ENCODE measurements at places on chromosomes 1 and 21.

- no peak for DNase-seq
Measured at GRCh38 chr1:203776636-203777035, 11.7 kb downstream of the LAX1 start.

GRCh38 chr1:204828352-204828850 is 42.3 kb upstream of the NFASC start:
- no peak for DNase-seq

DNA sequence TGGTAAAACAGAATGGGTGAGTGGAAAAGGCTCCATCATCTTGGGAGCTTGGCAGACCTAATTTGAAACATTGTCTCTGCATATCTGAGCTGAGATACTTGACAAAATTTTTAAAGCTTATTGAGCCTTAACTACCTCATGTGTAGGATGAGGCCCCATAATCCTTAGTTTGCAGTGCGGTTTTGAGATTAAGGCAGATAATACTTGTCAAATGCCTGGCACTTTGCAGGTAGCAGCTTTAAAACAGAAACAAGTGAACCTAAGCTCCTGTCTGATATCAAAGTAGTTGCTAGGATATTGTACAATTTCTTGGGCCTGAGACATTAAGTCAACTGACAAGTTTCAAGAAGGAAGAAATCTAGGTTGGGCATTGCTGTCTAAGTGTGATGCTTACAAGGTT is 65.3 kb downstream of the TBX19 start:
- no peak for DNase-seq

DNA sequence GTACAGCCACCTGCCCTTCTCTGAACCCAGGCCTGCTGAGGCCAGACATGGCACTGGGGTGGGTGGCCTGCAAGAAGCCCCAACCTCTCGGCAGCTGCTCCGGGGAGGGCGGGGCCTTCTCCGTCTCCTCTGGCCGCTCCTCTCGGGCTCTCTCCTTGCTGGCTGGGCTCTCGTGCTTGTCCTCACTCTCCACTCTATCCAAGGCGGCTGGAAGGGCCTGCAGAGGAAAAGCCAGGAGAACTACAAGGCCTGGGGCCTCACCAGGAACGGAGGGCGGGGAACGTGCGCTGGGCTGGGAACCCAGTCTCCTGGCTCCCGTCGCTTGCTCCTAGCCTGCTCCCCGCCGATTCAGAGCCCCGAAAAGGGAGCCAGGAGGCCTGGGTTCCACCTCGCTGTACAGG is 59.1 kb downstream of the CHD5 start:
- no peak for DNase-seq

DNA sequence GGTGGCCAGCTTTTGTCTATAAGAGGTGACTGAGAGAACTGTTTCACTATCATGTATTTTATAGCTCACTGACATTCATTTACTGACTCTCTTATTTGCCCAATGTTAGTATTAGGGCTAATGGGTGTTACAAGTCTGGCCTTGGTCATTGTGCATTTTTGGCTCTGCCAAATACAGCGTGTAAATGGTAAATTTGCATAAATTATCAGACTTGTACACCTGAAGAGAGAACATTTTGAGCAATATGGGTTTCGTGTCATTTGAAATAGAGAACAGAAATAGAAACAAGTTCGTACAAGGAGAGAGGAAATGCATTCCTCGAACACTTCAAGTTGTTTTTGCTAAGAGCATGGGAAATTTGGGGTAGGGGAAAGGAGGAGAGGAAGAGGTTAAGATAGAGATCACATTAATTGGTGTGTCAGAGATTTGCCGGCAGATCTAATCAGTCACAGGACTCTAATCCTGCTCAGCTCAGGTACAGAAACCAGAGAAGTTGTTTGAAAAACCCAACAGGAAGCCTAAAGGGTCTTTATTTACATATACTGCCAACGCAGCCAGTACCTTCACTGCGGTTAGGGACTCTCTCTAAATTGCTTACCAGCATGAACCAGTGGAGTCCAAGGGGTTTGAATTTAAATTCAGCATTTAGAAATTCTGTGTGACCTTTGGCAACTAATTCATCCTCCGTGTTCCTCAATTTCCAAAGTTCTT is 261.5 kb downstream of the GPATCH2 start:
- no peak for DNase-seq

DNA sequence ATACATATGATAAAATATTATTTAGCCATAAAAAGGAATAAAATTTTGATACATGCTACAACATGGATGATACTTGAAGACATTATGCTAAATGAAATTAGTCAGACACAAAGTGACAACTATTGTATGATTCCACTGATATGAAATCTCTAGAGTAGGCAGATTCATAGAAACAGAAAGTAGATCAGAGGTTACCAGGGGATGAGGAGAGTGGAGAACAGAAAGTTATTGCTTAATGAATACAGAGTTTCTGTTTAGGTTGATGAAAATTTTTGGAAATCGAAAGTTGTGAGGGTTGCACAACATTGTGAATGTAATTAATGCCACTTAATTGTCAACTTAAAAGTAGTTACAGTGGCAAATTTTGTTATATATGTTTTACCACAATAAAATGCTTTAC is 315.7 kb upstream of the USP25 start:
- DNase-seq = no peak

DNA sequence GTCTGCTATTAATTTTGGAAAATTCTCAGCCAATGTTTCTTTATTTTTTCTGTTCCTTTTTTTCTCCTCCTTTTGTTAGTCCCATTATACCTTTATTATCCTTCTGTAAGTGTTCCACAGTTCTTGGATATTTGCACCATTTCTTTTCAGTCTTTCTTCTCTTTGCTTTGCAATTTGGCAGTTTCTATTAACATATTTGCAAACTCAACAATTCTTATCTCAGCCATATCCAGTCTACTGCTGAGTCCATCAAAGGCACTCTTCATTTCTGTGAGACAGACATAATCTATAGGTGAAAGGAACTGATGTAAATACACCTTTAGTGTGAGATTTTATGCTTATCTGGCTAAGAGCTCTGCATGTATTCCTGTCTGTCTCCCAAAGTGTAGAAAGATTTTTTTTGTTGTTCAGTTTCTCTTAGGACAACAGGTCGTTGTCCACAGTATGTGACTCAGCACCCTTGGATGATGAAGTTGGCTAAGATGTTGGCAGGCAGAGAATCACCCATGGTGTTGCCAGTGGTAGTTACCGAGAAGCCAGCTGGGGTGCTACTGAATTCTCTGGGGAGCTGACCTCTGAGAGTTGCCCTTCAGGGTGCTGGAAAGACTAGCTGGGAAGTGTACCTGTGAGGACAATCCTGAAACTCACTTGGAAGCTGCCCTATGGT is 38.4 kb downstream of the LEPR start:
- no peak for DNase-seq

GRCh38 chr1:2971101-2971501 is 50.2 kb upstream of the ACTRT2 start:
- no peak for DNase-seq

- DNase-seq = no peak
Measured at GRCh38 chr1:86750076-86750475, 45.7 kb downstream of the SH3GLB1 start.

- no peak for DNase-seq
Measured at GRCh38 chr1:24195874-24196273, 8.8 kb upstream of the IFNLR1 start.

DNA sequence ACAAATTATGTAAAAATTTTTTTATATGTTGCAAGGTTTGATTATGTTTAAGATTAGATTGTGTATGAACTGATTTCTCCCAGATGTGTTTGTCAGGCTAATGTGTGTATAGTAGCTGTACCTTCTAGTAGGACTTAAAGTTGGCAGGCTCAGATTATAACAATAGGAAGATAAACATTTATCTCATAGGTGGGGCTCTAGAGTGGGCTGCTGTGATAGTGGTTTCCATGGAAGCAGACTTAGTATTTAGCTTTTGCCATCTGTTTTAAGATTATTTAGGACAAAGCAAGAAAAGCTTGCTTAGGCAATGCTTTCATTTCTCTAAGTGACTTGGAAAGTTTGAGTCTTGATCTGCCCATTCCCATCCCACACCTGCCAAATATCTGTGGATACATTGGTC is 187.7 kb upstream of the CACYBP start:
- no peak for DNase-seq

- no peak for DNase-seq
Measured at GRCh38 chr1:53129891-53130597, 12.4 kb downstream of the SLC1A7 start.

DNA sequence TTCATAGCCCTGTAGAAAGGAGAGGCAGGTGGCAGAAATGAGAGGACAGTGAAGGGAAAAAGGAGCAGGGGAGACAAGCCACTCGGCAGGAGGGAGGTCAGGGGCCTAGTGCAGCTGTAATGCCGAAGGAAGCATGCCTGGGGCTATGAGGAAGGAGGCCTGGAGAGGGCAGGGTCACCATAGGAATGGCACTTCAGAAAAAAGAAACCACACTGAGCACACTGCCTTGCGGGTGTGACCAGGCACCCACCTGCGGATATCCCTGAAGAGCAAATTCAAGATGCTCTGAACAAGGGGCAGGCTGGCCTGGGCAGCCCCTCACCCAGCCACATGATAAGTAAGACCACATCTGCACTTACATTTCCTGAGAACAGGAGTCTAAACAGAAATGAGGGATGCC is 104.7 kb downstream of the JAK1 start:
- DNase-seq = no peak

- DNase-seq = no peak
Measured at GRCh38 chr1:60922304-60922703, 160.1 kb upstream of the NFIA start.

DNA sequence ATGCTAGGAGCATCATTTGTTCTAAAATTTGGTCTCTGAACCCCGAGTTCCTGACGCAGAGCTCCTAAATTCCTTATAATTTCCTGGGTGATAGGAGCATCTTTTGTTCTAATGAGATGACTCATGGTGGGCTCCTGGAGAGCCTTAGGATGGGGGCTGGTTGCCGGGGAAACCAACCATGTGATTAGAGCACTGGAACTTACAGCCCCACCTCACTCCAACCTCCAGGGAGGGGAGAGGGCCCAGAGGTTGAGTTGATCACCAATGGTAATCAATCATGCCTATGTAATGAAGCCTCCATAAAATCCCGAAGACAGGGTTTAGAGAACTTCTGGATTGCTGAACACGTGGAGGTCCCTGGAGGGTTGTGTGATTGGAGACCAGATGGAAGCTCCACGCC is 7.7 kb downstream of the SHISAL2A start:
- DNase-seq = no peak

- no peak for DNase-seq
Measured at GRCh38 chr1:208644401-208645160, 400.4 kb upstream of the PLXNA2 start.

DNA sequence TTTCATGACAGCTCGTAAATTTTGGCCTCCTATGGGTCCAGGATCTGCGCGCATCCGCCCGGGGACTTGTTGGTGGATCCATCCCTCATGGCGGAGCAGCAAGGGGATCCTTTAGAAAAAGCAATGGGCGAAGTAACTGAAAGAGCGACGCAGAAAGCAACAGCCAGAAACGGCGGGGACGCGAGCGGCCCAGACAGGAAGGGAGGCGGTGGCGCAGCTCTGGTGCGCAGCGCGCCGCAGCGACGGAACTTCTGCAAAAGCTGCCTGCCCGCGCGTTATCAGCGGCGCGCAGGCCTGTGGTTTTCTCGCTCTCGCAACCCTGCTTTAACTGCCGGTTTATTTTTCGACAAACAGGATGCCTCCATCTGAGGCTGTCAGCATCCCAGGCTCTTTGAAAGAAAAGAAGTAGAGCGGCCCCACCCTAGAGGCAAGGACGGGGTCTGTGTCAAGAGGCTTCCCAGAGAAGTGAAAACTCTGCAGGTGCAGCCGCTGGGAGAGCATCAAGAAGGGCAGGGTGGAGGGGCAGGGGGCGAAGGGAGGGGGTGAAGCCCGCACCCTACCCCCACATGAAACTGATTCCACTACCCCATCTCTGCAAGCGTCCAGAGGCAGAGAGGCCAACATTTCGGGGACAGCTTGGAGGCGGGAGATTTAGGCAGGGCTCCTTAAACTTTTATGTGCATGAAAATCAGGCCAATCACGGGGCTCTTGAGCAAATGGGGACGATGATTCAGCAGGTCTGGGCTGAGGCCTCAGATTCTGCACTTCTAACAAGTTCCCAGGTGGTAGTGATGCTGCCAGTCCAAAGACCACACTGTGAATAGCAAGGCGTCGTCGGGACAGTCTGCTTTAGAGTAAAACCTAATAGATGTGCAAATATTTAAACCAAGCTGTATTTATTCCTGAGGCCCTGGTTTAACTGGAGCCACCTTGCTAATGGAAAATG is 22.2 kb downstream of the RUNX1 start:
- no peak for DNase-seq

GRCh38 chr1:1315435-1315954 is 7.1 kb downstream of the PUSL1 start:
- DNase-seq = no peak

DNA sequence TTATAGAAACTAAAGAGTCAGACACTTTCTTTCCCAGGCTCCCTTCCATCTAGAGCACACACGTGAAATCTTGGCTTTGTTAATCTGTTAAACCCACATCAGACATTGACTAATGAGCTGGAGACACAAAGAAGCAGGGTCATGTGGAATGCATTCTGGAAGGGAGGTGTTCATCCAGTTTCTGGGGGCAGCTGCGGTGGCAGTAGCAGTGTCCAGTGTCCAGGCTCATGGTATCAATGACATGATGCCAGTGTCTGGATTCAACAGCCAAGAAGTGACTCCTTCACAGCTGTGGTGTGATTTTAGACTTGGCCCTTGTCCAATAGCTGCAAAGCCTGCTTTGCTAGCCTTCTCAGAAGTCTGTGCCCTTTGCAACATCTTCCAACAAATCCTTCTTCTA is 95.2 kb downstream of the NTPCR start:
- DNase-seq = no peak

- no peak for DNase-seq
Measured at GRCh38 chr1:178544531-178544930, 31.6 kb downstream of the TEX35 start.

DNA sequence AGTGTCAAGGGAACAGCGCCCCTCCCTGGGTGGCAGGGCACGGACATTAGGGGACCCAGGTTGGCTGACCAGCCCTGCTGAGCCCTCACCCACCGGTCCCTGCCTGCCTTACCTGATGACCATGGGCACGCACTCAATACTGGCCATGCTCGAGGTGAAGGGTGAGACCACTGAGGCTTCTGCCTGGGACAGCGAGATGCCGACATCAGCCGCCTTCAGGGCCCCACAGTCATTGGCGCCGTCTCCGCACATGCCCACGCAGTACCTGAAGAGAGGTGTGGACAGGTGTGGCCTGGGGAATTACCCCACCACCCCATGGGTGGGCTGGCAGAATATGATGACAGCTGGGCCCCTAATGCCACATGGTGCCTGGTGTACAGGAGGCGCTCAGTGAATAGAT is 7.8 kb upstream of the MFAP2 start:
- DNase-seq = no peak

DNA sequence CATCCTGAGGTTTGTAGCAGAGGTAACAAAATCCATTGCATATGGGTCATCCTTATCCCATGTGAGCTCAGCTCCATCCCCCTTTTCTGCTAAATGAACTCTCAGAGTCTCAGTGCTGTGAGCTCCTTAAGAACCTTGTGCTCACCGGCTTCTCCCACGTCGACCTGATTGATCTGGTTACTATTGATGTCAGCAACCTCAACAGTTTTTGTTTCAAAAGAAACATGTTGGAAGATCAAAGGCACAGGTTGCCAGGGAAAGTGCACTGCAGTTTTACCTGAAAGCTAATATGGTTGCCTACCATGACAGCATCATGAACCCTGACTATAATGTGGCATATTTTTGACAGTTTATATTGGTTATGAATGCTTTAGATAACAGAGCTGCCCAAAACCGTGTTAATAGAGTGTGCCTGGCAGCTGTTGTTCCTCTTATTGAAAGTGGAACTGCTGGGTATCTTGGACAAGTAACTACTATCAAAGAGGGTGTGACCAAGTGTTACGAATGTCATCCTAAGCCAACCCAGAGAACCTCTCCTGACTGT is 131.4 kb downstream of the HS2ST1 start:
- DNase-seq = no peak

GRCh38 chr1:44073528-44073927 is 42.3 kb upstream of the SLC6A9 start:
- DNase-seq = no peak

Measured in omental fat pad (tissue), 4 donors.